Caki2 (cell line): ENCODE measurements at places on chromosomes 5 and 9.
A peak's percentile ranks its signal among the peaks of the same experiment; 100 is the strongest.

DNA sequence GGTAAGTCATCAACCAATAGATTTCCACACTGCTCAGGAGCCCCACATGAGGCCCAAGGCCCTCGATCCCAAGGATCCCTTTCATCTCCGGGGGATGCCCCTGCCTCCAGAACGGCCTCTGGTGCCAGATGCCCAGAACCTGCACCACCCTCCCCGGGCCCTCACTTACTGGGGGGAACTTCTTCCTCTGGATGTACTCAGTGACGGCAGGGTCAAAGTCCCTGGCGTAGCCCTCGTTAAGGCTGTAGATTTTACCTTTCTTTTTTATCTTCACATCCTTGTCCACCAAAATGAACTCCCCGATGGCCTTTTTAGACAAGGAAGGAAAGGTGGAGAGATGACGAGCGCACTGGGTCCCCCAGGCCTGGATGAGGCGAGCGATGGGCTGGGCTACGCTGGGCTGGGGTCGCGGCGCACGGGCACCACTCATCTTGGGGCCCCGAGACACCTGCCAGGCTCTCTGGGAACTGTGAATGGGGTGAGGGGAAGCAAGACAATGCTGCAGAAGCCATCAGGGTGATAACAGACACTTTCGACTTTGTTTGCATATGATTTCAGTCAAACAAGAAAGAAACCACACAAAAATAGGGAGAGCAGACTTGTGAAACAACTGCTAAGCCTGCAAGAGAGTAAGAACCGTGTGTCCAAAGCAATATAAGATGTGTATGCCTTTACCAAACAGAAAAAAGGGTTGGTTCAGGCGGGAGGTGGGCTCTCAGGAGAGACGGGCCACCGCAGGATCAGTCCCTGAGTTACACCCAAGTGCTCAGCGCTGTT is 13.2 kb upstream of the FBP2 start:
- DNase-seq = no peak

- peak; percentile 37 for DNase-seq
Observed at GRCh38 chr5:82417776-82418607, 139.8 kb upstream of the RPS23 start.

DNA sequence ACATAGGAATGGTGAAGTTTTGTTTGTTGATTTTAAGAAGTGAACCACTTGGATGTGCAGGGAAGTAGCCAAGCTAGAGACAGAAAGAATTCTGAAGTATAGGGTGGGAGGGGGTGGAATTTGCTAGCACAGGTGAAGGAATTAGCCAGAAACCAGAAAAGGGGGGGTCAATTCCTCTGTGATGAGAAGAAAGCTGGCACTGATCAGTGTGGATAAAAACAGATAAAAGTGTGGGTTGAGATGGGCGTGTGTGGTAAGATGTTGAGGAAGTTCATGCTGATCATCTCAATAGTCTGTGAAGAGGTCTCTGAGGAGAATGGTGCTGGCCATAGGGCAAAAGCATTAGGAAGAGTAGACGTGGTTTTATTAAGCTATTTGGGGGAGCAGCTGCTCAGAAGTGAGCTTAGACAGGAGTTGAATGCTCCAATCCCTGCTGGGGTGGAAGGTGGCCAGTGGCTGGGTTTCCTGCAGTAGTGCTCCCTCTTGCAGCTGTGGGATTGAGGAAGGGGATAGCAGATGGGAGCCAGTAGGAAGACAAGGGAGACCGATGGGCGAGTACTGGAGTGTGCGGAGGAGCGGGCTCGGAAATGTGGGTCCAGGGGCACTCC is 88.7 kb upstream of the ELL2 start:
- no peak for DNase-seq

GRCh38 chr5:158198636-158199035 is 339.7 kb upstream of the CLINT1 start:
- DNase-seq = no peak

GRCh38 chr9:127509261-127509954 is 58.1 kb downstream of the LRSAM1 start:
- DNase-seq = no peak

DNA sequence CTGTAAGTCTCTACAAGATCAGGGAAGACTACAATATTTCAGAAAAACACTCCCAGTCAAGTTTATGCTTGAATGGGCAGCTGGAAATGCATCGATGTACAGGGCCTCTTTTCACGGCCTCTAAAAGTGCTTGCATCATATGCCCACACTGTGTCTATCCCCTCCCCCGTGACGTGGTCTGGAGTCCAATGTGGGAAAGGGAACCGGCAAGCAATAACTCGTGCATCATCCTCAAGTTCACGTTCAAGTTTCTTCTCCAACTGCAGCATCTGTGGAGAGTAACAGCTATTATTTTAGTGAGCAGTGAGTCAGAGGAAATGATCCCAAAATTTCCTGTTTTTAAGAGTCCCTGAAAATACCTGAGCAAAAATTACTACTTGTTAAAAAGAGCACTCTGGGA is 22.3 kb downstream of the ATPSCKMT start:
- no peak for DNase-seq

- no peak for DNase-seq
Observed at GRCh38 chr5:83401775-83402174, 69.8 kb upstream of the VCAN start.

DNA sequence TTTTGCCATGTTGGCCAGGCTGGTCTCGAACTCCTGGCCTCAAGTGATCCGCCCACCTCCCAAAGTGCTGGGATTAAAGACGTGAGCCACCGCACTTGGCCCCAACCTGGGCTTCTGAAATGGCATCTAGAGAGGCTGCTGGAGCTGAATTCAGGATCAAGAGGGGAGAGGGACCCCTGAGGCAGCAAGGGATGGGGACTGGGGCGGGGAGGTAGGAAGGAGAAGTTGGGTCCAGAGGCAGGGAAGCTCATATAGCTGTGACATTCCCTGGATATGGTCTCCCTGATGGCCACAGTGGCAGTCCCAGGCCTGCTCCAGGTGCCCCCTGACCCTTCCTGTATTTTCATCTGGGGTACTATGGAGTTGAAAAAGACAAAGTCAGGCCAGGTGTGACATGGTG is 12.1 kb downstream of the REEP2 start:
- no peak for DNase-seq

DNA sequence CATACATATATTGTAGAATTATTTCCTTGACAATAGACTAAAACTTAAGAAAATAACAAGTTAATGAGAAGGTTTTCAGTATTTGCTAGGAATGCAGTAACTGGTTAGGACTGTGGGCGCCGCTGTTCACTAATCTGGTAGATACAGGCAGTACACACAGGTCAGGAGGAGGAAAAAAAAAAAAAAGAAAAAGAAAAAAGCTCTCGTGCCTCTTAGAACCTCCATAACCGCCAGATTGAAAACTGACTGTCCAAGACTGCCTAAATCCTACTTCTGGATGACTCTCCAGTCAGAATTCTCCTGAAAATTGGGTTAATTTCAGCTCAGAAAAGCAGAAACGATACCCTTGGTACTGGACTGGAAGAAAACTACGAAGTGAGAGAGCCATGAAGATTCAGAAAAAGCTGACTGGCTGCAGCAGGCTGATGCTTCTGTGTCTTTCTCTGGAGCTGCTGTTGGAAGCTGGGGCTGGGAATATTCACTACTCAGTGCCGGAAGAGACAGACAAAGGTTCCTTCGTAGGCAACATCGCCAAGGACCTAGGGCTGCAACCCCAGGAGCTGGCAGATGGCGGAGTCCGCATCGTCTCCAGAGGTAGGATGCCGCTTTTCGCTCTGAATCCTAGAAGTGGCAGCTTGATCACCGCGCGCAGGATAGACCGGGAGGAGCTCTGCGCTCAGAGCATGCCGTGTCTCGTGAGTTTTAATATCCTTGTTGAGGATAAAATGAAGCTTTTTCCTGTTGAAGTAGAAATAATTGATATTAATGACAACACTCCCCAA is at the start of gene PCDHGA1:
Gene PCDHGA1, plus strand, starts transcription at position 216 of the 782 bp plus-strand sequence.
- no peak for DNase-seq

DNA sequence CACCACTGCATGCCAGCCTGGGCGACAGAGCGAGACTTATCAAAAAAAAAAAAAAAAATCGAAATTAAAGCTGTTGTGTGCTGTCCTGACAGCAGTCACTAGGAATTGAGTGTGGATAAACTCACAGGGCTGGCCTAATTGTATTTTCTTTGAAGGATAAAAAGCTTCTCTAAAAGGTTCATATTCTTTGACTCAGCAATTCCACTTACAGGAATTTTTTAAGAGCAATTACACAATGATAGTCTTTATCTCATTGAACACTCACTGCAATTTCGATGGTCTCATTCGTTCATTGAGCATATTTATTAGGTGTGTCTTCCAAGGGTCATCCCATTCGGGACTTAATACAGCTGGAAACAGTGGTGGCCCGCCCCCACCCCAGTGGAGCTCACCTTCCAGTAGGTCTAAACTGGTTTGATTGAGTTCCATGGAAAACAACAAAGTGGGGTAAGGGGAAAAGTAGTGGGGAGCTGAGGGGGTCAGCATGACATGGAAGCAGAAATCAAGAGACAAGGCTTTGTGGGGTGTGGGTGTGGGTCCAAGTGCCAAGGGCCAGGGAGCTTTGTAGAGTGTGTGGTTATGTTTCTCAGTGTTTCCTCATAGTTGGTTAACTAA is 6.7 kb downstream of the CDK9 start:
- DNase-seq = no peak

GRCh38 chr9:100277166-100277979 is 75.4 kb downstream of the TEX10 start:
- DNase-seq = peak; percentile 59

DNA sequence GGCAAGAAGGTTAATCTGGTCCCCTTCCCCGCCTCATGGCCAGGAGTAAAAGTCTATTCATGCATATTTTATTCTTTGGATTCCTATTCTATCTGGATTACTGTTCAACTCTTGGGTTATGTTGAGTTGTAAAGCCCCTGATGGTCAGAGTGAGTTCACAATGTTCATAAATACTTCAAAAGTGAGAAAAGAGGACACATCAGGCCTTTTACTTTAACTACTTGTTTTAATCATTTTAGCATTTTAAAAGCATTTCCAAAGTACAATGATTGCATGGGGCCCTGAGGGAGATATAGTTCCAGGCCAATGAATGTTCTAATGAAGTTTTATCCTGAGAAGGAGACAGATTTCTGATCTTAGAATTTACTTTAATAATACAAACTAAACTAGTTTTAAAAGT is 93.9 kb downstream of the BOD1 start:
- no peak for DNase-seq

- DNase-seq = no peak
Observed at GRCh38 chr5:55594671-55595070, 59.9 kb upstream of the PLPP1 start.

DNA sequence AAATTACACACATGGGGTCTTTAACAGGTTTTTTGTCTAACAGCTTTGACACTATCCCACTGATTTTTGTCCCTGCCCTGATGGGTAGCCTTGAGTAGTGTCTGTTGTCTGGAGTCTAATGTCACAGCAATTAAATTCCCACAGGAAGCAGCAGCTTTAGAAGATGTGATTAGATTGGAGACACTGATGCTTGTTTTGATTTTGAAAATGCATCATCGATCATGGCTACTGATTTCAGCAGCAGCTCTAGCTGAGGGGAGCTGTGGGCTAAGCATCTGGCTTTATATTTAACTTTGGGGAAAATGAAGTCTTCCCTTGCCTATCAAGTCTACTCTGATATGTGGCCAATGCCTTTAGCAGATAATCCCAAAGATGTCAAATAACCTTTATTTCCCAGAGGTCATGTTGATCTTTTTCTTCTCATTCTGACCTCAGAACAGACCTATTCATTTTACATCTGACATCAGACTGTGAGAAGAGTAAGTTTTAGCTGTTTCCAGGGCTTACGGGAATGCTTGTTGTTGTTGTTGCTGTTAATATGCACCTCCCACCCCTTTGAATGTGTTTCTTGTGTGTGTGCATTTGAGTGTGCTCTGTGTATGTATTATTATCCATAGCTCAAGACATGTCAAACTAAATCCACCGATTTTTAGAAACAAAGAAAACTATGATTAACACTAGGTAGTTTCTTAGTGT is 704.9 kb upstream of the NUDT12 start:
- no peak for DNase-seq

DNA sequence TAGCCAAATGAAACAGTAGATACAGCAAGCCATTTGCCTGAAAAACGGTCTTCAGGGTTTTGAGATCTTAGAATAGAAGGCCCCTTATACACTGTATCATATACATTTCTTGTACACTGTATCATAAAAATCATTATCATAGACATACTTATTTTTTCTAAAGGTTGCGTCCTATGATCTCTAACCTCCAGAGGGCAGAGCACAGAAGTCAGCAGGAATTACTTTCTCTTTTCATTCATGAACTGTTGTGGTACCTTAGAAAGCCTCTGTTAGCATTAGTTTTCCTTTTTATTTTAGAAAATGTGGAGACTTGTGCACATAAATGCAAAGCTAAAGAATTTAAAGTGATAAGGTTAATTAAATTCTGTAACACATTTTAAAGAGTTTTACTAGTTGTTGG is 115.4 kb downstream of the OXCT1 start:
- DNase-seq = no peak

DNA sequence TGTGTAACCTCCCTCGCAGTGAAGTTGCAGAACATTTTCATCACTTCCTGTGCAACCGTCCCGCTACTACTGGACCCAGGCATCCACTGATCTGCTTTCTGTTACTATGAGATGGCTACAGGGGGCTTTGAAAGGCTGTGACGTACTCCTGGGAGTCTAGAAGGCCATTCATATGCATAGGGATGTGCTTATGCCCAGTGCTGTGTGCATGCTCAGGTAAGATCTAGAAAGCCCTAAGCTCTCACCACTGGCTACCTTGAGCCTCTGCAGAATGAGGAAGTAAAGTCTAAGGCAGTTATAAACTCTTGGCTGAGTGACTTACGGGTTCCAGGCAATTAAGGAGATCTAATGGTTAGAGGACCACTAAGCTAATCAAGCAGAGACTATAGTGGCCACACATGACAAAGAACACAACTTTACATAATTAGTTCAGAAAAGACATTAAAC is 11.8 kb downstream of the HNRNPAB start:
- DNase-seq = no peak

GRCh38 chr5:132690156-132690555 is 16.4 kb downstream of the IL4 start:
- no peak for DNase-seq

GRCh38 chr5:10352430-10353240 is 860 bp upstream of the MARCHF6 start:
- DNase-seq = no peak

GRCh38 chr5:181105391-181106025 is 25.5 kb downstream of the OR2V1 start:
- DNase-seq = no peak

- DNase-seq = no peak
Observed at GRCh38 chr5:142671801-142672200, 14.1 kb downstream of the FGF1 start.

- no peak for DNase-seq
Observed at GRCh38 chr5:132277256-132277655, 16.9 kb upstream of the SLC22A4 start.

DNA sequence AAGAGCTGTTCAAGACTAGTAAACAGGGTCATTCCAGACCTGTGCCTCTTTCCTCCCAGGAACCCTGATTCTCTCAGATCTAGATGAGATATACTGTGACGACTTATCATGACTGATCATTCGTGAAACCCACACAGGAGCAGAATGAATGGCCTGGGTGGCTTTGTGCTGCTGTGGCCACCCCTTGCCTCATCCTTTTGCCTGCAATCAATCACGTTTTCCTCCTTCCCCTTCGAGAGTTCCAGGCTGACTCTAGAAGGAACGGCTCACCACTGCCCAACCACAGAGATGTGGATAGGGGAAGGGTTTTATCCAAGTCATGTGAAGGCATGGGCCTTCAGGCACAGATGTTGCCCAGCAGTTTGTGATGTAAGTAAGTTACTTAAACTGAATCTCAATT is 5.8 kb downstream of the ANXA6 start:
- DNase-seq = no peak
